ENCODE measurements at places on chromosomes 5 and 9.

- no peak for DNase-seq
Observed at GRCh38 chr9:95807326-95807947, 68.1 kb upstream of the ERCC6L2 start.

GRCh38 chr9:77016121-77016525, 3.3 kb upstream of the FOXB2 start:
- no peak for DNase-seq

GRCh38 chr5:98585661-98586310, 187.7 kb upstream of the RGMB start:
- DNase-seq = no peak

- no peak for DNase-seq
Observed at GRCh38 chr5:57488215-57488955, 5.8 kb upstream of the ACTBL2 start.

DNA sequence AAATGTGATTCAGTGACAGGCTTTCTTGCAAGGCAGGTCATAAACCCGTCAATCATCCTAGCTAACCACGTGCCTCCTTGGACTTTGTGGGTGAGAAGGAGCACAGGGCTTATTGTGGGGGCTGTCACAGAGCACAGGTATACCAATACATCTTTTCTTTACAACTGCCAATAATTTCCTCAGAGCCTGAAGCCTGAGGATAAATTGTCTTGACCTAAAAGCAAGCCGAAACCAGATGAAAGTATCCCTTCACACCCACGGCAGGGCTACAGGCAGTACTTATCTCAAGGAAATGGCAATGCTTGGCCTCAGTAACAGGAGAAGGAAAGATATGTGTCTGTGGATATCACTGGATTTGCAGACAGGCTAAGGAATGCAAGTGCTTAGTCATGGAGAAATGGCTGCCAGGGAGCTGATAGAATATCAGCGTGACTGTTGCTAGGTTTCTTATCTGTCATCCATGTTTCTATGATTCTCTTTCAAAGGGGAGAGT, 90.3 kb upstream of the ZNF366 start:
- DNase-seq = no peak

DNA sequence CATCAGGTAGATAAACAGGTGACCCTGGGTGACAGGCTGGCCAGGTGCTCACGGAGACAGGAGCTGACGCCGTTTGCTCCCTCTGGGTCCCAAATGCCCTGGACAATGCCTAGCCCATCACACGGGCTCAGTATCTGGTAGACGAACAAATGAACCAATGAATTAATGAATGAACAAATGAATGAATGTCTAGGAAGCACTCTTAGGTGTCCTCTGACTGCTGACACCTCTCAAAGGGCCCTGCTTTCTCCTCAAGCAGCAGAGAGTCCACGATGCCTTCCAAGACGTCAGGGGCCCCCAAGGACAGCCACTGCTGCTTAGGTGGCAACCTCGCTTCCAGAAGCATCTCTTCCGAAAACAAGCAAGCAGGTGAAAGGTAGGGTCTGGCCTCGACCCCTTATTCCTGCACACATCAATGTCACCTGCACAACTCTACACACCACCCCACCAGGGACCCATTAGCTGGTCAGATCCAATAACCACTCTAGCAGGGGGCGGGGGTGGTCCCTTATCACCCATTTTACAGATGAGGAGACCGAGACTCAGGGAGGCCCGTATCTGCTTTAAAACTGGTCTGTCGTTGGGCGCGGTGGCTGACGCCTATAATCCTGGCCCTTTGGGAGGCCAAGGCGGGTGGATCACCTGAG, 45.2 kb downstream of the VAV2 start:
- DNase-seq = no peak

DNA sequence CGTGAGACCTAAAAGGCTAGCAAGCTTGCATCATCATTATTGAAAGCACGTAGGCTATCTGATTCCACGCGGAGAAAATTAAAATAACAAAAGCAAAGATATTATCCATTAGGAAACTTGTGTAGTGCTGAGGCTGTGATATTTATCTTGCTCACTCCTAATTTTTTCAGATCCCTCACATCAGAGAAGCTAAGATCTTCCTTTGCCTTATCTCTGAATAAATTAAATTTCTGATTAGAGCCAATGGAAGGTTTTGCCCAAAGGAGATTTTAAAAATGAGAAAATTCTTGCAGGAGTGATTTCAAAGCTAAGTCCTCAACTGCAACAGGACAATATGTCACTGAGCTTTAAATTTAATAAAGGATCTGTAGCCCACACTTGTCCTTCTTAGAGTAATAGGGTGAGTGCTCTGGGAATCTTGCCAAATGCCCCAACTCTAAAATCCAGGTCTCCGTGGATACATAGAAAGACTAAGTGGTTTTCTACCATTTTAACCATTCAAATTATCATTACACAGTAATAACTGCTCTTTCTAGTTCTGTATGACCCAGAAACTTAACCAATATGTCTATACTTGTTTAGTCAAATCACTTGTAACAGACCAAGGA, 295.0 kb downstream of the CAAP1 start:
- no peak for DNase-seq

DNA sequence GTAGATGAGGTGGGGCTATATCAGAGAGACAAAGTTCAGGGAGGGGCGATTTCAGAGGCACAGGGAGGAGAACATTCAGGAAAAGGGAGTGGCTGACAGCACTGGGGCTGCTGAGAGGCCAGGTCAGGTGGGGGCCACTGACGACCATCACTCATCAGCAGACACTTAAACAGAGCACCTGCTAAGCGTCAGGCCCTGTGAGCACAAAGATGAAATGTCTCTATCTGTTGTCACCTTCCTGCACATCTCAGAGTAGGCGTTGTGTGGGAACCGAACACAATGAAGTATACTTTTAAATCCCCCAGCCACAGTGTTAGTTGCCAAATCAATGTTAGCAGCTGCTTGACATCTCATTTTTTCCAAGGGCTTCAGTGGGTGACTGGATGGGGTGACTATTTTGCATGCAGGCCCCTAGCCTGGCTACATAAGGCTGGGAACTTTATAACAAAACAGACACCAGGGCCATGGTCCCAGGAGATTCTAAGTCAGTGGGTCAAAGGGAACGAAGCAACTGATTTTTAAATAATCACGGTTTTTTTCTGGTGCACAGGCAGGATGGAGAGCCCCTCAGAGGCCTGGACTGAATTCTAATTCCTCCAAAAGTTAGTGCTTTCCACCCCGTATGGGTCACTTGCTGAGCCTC, 31.1 kb upstream of the ANKRD18A start:
- DNase-seq = no peak

DNA sequence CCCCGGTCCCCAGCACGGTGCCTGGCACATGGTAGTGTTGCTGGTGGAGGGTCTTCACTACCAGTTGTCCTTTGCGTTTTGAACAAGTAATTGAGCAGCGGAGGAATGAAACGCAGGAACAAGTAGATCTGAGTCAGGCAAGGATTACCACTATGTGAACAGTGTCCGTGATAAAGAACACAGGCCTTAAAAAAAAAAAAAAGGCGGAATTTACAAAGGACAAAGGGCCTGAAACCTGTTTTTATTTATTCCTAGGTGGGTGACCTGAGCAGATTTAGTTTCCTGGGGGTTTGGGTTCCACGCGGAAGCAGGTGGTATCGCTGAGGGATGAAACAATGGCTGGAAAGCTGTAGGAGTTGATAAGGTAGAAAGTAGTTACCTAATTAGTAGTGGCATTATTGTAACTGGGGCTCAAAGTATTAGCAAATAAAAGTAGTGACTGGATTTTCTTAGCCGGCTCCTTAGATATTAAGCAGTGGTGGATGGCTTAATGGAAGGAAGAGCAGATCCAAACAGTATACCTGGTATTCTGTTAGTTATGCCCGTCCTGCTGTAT, 1.1 kb downstream of the RUSC2 start:
- no peak for DNase-seq

GRCh38 chr9:33148367-33149014, 18.6 kb downstream of the B4GALT1 start:
- no peak for DNase-seq

Data from NCI-H1417 treated with DMSO at 0.1 percent for 48 hours (cell line).